ENCODE measurements at places on chromosomes 7 and 10.

GRCh38 chr7:25196132-25196896 lies 32.0 kb downstream of the NPVF start:
- no peak for DNase-seq

- no peak for DNase-seq
Measured at GRCh38 chr7:12607134-12607533, 36.6 kb downstream of the SCIN start.

- no peak for DNase-seq
Measured at GRCh38 chr7:13988731-13989125, 738 bp downstream of the ETV1 start.

- DNase-seq = no peak
Measured at GRCh38 chr10:104329735-104330134, 8.5 kb downstream of the ITPRIP start.

DNA sequence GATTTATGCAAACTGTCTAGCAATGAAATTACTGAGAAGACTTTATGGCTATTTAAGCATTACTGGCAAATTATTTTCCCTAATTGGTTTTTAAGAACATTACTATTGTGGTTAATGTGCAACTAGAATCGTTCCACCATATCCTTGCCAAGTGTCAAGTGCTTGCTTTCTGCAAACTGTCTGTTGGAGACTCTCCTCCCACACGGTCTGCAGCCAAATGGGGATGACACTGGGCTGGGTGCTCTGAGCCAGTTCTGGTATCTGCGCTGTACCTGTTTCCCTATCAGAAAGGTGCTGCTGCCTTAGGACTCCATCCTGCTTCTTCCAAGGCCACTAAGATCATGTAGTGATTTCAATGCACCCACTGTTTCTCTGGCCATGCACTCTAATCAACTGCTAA lies 110.4 kb downstream of the RAMP3 start:
- DNase-seq = no peak

DNA sequence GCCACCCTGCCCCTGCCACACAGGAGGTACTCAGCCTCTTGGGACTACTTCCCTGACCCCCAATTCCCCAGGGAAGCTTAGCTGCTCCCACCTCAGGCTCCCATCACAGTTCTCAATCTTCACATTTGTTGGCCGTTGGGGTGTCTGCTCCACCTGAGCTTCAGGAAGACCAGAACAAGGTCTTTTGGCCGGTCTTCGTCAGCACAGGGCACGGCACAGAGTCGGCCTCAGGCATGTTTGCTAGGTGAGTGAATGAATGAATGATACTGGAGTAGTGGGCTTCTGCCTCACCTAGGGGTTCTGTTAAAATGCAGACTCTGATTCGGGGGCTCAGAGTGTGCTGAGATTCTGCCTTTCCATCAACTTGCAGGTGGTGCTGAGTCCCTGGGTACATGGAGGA lies 20.3 kb downstream of the GPRIN2 start:
- DNase-seq = no peak

GRCh38 chr7:919924-920341 lies 34.5 kb downstream of the ADAP1 start:
- DNase-seq = no peak

GRCh38 chr7:42552227-42552626 lies 315.2 kb upstream of the GLI3 start:
- no peak for DNase-seq
